ENCODE measurements at places on chromosomes 13 and 19. TPM values are rescaled to one million over a fixed set of nuclear protein-coding genes. Genes with fewer than 3 reads are reported as not detected.

The ZNF112 gene
- total RNA-seq = 11.3 TPM

DNA sequence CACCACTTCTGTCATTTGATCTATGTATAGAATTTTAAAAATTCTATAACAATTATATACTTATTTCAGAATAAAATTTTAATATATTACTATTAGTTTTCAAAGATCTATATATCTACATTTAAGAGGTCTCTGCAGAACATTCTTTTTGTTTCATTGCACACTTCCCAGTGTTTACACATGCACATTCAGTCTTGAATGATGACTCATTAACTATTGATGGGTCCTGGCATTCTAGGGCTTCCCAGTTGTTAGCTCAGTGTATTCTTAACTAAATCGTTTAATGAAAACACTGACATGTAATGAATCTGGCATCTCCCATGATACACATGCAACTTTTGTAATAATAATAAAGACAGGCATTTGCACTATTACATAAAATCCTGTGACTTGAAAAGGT, 324.6 kb downstream of the KLF12 start:
- no peak for ATAC-seq

- no peak for ATAC-seq
These were observed 25.4 kb downstream of the IRS2 start for GRCh38 chr13:109760951-109761350.

GRCh38 chr13:42650506-42650905, 76.6 kb downstream of the TNFSF11 start:
- ATAC-seq = no peak

DNA sequence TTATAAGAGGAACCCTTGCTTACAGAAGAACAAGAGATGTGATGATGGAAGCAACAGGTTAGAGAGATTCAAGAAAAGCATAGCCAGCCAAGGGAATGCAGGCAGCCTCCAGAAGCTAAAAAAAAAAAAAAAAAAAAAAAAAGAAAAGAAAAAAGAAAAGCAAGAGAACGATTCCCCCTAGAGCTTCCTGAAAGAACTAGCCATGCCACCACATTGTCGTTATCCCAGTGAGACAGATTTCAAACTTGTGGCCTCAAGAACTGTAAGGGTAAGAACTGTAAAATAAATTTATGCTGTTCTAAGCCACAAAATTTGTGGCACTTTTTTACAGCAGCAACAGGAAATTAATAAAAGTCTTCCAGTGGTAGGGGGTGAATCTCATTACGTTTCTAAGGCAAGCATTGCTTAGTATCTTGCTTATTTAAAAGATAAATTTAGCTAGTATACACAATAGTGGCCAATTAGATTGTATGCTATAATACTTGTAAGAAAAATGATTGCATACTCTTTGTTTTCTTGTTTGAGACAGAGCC, 21.8 kb downstream of the RFXAP start:
- ATAC-seq = no peak

The C1QTNF9 gene
- 0.20 TPM for total RNA-seq

DNA sequence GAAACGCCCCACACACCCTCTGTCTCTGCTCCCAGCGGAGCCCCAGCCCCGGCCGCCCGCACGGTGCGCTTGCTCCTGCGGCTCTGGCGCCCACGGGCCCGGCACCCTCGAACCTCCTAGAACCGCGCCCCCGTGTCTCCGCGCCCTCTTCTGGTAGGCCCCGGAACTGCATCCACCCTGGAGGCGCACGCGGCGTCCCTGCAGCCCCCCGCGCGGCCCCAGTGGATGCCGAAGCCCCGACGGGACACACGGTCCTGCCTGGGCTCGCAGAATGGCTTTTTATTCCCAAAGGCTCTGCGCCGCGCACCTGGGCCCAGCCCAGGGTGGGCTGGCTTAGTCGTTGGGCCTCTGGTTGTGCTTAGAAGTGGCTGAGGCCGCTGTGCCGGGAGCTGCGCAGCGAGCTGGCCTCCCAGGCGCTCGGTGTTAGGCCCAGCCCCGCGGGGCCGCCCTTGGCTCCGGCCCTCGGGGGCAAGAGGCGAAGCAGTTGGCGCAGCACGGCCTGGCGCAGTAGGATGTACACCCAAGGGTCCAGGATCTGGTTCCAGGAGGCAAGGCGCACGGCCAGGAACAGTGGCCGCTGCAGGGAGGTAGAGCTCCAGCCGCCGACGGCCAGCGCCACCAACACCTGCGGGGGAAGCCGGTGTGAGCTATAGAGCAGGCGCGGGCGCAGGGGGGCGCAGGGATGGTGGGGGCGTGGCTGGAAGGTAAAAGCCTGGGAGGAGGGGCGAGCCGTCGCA, 2.8 kb downstream of the PTGER1 start:
- peak; percentile 64 for ATAC-seq

Data from motor neuron (in vitro differentiated cells).